ENCODE measurements at places on chromosomes 3 and 15. TPM values are rescaled to one million over a fixed set of nuclear protein-coding genes. Genes with fewer than 3 reads are reported as not detected.

The CD276 gene
- total RNA-seq, result 169 TPM

The SKOR1 gene
- total RNA-seq, result under 0.01 TPM

The CCR9 gene
- not detected for total RNA-seq

The MYO5A gene
- total RNA-seq, result 82.5 TPM

The AADACL2 gene
- total RNA-seq, result not detected

The NKTR gene
- total RNA-seq, result 62.8 TPM

The DPPA2 gene
- total RNA-seq, result not detected

The SAMMSON gene
- total RNA-seq, result not detected

The TNNC1 gene
- not detected for total RNA-seq

The GADL1 gene
- under 0.01 TPM for total RNA-seq

The EIF2A gene
- total RNA-seq, result 257 TPM

The IL17RE gene
- total RNA-seq, result 13.9 TPM

The SLC38A3 gene
- total RNA-seq, result not detected

The GUCA1C gene
- total RNA-seq, result not detected

The ADCY5 gene
- total RNA-seq, result under 0.01 TPM

The BUB1B gene
- 40.1 TPM for total RNA-seq

The PRKCI gene
- 39.9 TPM for total RNA-seq
